T-helper 22 cell (primary cell): ENCODE measurements at places on chromosomes 7 and 10.

- DNase-seq, result no peak
These were observed 55.6 kb downstream of the CC2D2B start for GRCh38 chr10:95963202-95963990.

DNA sequence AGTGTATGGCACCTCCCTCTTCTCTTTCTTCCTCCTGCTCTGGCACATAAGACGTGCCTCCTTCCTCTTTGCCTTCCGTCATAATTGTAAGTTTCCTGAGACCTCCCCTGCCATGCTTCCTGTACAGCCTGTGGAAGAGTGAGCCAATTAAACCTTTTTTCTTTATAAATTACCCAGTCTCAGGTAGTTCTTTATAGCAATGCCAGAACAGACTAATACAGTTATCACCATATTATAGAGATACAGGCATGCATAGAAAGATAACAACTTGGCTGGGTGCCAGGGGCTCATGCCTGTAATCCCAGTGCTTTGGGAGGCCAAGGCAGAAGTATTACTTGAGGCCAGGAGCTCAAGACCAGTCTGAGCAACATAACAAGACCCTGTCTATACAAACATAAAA lies 53.2 kb downstream of the GCC1 start:
- DNase-seq, result no peak

GRCh38 chr10:65798133-65798532 lies 1127.7 kb upstream of the LRRTM3 start:
- DNase-seq, result no peak

GRCh38 chr7:115350764-115351163 lies 428.9 kb downstream of the MDFIC start:
- no peak for DNase-seq
